ENCODE measurements at places on chromosomes 16 and 17. TPM values are rescaled to one million over a fixed set of nuclear protein-coding genes. Genes with fewer than 3 reads are reported as not detected.
A peak's percentile ranks its signal among the peaks of the same experiment; 100 is the strongest.

DNA sequence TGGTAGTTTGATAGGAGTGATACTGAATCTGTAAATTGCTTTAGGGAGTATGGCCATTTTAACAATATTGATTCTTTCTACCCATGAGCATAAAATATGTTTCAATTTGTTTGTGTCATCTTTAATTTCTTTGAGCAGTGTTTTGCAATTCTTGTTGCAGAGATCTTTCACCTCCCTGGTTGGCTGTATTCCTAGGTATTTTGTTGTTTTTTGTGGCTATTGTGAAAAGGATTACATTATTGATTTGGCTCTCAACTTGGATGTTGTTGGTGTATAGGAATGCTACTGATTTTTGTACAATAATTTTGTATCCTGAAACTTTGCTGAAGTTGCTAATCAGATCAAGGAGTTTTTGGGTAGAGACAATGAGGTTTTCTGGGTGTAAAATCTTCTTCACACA lies 3.2 kb downstream of the KRTAP9-9 start:
- peaks cover 32% of the 10 kb centered on the region for H3K27me3 ChIP-seq
- H3K27ac ChIP-seq = no peak overlapping the region
- no peak for DNase-seq
- no peaks in the 10 kb centered on the region for H3K36me3 ChIP-seq
- H3K4me3 ChIP-seq = no peak overlapping the region

The SLC22A31 gene
- total RNA-seq = not detected

The LRRC36 gene
- total RNA-seq = not detected

GRCh38 chr17:15231851-15232516 lies 33.1 kb downstream of the PMP22 start:
- no peaks in the 10 kb centered on the region for H3K27me3 ChIP-seq
- H3K4me1 ChIP-seq = peaks cover 10% of the 10 kb centered on the region
- H3K27ac ChIP-seq = no peak overlapping the region
- DNase-seq = no peak
- H3K36me3 ChIP-seq = no peaks in the 10 kb centered on the region

DNA sequence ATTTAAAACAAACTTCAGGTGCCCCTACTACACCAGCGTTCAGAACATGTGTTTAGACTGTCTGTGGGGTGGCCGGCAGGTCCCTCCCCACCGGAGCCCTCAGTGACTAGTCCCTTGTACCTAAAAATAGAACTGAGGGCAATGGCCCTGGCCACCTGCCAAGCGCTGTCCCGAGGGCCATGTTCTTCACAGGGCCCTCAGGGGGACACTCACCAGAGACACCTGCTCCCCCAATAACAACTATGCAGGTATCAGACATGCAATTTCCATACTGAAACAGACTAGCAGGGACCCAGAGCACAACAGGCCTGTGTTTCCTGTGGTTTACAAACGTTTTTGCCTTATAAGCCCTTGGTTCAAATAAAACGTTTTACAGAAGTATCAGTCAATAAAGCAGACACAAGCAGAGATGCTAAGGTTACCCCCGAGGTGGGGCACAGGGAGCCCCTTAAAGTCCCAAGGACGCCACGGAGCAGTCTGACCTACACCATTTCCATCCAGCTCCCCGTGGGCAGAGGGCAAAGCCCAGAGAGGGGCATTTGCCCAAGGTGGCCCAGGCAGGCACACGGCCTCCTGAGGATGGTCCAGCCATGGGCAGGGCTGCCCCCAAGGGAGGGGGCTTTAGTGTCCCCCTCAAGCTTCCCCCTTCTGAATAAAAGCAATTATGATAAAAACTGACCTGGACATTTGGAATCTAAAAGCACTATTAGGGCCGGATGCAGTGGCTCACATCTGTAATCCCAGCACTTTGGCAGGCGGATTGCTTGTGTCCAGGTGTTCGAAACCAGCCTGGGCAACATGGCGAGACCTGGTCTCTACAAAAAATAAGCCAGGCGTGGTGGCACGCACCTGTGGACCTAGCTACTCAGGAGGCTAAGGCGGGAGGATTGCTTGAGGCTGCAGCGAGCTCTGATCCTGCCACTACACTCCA lies 896 bp upstream of the MYLK3 start:
- H3K4me3 ChIP-seq = no peak overlapping the region
- H3K27me3 ChIP-seq = no peaks in the 10 kb centered on the region
- no peaks in the 10 kb centered on the region for H3K4me1 ChIP-seq
- H3K36me3 ChIP-seq = no peaks in the 10 kb centered on the region

The OR3A2 gene
- total RNA-seq = 1.4 TPM

- peak overlapping the region; percentile 100 for H3K27ac ChIP-seq
- peak overlapping the region; percentile 76 for H3K4me3 ChIP-seq
- H3K36me3 ChIP-seq = no peaks in the 10 kb centered on the region
- H3K4me1 ChIP-seq = peaks cover 61% of the 10 kb centered on the region
Measured at GRCh38 chr17:83200231-83200699, 120.9 kb downstream of the METRNL start.

DNA sequence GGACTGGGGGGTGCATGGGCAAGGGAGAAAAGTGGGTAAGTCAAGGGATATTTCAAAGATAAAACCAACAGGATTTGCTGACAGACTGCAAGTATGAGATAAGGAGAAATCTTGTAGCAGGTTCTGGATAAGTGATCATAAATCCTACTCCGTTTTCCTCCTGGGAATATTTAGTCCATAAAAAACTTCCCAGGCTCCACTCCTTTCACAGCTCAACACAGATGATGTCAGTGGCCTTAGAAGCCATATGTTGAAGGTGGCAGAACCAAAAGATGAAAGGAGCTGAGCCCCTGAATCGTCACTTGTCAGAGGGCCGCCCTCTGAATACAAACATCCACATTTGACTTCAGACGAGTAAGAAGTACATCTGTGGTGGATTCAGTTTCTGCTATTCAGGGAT lies 71.7 kb downstream of the GRIN2A start:
- H3K27ac ChIP-seq = no peak overlapping the region
- no peaks in the 10 kb centered on the region for H3K4me1 ChIP-seq
- no peak overlapping the region for H3K4me3 ChIP-seq
- no peaks in the 10 kb centered on the region for H3K36me3 ChIP-seq
- no peak for DNase-seq
- H3K27me3 ChIP-seq = no peaks in the 10 kb centered on the region

The CTRB2 gene
- total RNA-seq = not detected

DNA sequence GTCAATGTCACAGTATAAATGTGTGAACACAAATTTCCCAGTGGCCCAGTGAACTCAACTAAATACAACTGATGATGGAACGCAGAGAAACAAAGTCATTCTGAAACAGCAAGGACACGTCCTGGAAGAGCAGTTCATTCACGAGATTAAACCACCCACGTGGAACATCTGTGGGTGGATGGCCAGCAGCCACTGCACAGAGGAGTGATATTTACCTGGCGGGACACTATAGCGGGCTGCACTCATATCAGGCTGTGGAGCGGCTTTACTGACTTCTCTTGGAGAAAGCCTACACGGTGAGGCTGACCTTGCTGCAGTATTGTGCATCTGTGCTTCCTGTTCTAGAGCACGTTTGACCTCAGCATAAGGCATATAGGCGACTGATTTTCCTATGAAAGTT lies 87.3 kb downstream of the TTC19 start:
- H3K36me3 ChIP-seq = peaks cover 63% of the 10 kb centered on the region
- no peak overlapping the region for H3K27ac ChIP-seq
- H3K4me3 ChIP-seq = no peak overlapping the region
- DNase-seq = no peak

The XAF1 gene
- 306 TPM for total RNA-seq

The KRTAP2-1 gene
- not detected for total RNA-seq
